Effector memory CD4-positive, alpha-beta T cell (primary cell): ENCODE measurements at places on chromosomes 5 and 9.

- H3K27ac ChIP-seq, result no peak overlapping the region
- DNase-seq, result no peak
- no peak overlapping the region for H3K4me3 ChIP-seq
- H3K4me1 ChIP-seq, result no peaks in the 10 kb centered on the region
- no peaks in the 10 kb centered on the region for H3K27me3 ChIP-seq
Measured at GRCh38 chr9:130823435-130823834, 11.6 kb upstream of the ABL1 start.

GRCh38 chr5:56735849-56736641 lies 79.3 kb upstream of the MAP3K1 start:
- H3K36me3 ChIP-seq, result no peaks in the 10 kb centered on the region
- H3K27ac ChIP-seq, result peak overlapping the region; percentile 52

GRCh38 chr5:16791904-16792597 lies 144.0 kb downstream of the MYO10 start:
- no peaks in the 10 kb centered on the region for H3K4me1 ChIP-seq
- no peaks in the 10 kb centered on the region for H3K27me3 ChIP-seq
- H3K4me3 ChIP-seq, result no peak overlapping the region
- no peaks in the 10 kb centered on the region for H3K36me3 ChIP-seq
- DNase-seq, result no peak

GRCh38 chr9:89919171-89919681 lies 314.4 kb downstream of the GADD45G start:
- DNase-seq, result peak; percentile 4
- H3K4me1 ChIP-seq, result no peaks in the 10 kb centered on the region
- H3K27me3 ChIP-seq, result no peaks in the 10 kb centered on the region
- no peak overlapping the region for H3K4me3 ChIP-seq
- H3K27ac ChIP-seq, result no peak overlapping the region

DNA sequence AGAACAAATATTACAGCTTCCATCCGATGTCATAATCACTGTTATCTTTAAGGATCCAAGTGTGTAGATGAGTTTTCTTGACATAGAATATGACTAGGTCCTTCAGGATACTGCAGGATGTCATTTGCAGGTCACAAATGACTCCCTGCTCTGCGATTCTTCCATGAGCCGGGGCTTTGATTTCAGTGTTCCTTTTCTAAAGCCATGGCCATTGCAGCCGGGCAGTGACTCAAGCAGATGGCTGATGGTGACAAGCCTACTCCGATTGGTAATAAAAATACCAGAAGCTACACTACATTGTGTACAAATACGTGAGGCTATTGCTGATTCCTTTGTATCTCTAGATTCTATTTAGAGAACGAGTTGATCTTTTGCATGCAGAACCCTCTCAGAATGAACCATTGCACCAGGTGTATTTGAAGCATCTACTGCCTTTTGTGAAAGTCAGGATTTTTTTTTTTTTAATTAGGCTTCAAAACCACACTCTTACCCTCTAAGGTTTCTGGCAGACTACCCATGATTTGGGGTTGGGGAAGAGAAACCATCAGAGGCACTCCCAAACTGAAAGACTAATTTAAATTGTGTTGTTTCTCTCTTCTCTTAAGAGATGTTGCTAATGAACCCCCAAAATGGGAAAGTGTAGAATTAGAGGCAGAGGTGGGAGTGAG lies 271.0 kb upstream of the ADRA1B start:
- no peaks in the 10 kb centered on the region for H3K36me3 ChIP-seq
- DNase-seq, result no peak
- H3K27ac ChIP-seq, result no peak overlapping the region
- no peaks in the 10 kb centered on the region for H3K27me3 ChIP-seq
- no peak overlapping the region for H3K4me3 ChIP-seq
- H3K4me1 ChIP-seq, result no peaks in the 10 kb centered on the region

- no peak for DNase-seq
- peak overlapping the region; percentile 41 for H3K4me3 ChIP-seq
- peak overlapping the region; percentile 47 for H3K27ac ChIP-seq
- H3K4me1 ChIP-seq, result peaks cover 67% of the 10 kb centered on the region
- no peaks in the 10 kb centered on the region for H3K27me3 ChIP-seq
Measured at GRCh38 chr9:131407717-131408195, 13.9 kb downstream of the PRRC2B start.

GRCh38 chr5:14504816-14505215 lies 76.8 kb upstream of the OTULINL start:
- H3K27ac ChIP-seq, result no peak overlapping the region
- H3K36me3 ChIP-seq, result no peaks in the 10 kb centered on the region
- DNase-seq, result no peak
- no peaks in the 10 kb centered on the region for H3K27me3 ChIP-seq

DNA sequence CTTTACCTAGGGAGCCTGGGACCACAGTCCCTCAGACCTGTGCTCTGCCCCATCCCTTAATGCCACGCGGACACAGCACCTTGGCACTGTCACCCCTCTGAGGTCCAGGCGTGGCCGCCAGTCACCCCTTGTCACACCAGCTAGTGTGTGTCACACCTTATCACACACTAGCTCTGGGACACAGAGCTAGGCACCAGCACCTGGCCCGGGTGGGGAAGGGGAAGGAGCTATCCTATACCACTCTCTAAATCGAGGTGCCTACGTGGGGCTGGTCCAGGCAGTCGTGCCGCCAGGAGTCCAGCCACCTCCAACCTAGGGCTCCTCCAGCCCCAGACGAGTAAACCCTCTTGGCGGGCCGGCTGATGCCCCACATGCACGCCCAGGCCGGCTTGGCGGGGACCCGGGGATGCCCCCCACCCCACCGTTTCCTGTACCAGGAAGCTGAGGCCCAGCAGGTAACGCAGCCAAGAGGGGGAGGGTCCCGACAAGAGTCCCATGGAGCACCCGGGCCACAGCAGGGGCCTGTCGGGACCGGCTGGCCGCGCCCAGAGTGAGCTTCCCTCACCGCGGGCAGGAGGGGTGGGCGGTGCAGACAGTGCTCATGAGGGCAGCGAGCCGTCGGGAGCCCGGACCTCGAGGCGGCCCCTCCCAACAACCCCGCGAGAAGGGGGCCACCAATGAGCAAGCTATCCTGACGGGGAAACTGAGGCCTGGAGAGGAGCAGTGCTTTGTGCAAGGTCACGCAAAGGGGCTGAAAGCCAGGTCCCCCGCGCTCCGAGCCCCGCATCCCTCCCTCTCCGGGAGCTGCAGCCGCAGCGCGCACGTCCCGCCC lies 550 bp downstream of the CORO2A start:
- H3K36me3 ChIP-seq, result no peaks in the 10 kb centered on the region
- H3K27ac ChIP-seq, result peak overlapping the region; percentile 39
- peaks cover 27% of the 10 kb centered on the region for H3K4me1 ChIP-seq
- H3K4me3 ChIP-seq, result peak overlapping the region; percentile 87
- H3K27me3 ChIP-seq, result no peaks in the 10 kb centered on the region
- peak; percentile 34 for DNase-seq

GRCh38 chr5:133489632-133490031 lies 122.7 kb downstream of the FSTL4 start:
- H3K27me3 ChIP-seq, result no peaks in the 10 kb centered on the region
- no peak overlapping the region for H3K4me3 ChIP-seq
- no peak overlapping the region for H3K27ac ChIP-seq
- H3K4me1 ChIP-seq, result no peaks in the 10 kb centered on the region

- H3K36me3 ChIP-seq, result no peaks in the 10 kb centered on the region
- H3K4me3 ChIP-seq, result no peak overlapping the region
- no peaks in the 10 kb centered on the region for H3K27me3 ChIP-seq
- H3K4me1 ChIP-seq, result no peaks in the 10 kb centered on the region
Measured at GRCh38 chr5:59543821-59544442, 349.6 kb downstream of the PDE4D start.

GRCh38 chr9:123742009-123742767 lies 187.7 kb downstream of the DENND1A start:
- no peaks in the 10 kb centered on the region for H3K36me3 ChIP-seq
- no peaks in the 10 kb centered on the region for H3K27me3 ChIP-seq
- H3K27ac ChIP-seq, result no peak overlapping the region
- DNase-seq, result no peak
- no peaks in the 10 kb centered on the region for H3K4me1 ChIP-seq
